Fibroblast of lung (primary cell): ENCODE measurements at places on chromosomes 12 and 14. TPM values are rescaled to one million over a fixed set of nuclear protein-coding genes. Genes with fewer than 3 reads are reported as not detected.

CIDEB gene
- 0.33 and 0.51 TPM in 2 replicates for total RNA-seq

DCN gene
- 586 and 902 TPM in 2 replicates for total RNA-seq

ASB8 gene
- 13.1 and 23.8 TPM in 2 replicates for total RNA-seq

ZDHHC22 gene
- total RNA-seq: not detected in 2 replicates

NPFF gene
- not detected in 2 replicates for total RNA-seq

LGALS3 gene
- total RNA-seq: 430 and 434 TPM in 2 replicates

SOCS2 gene
- 75.5 and 105 TPM in 2 replicates for total RNA-seq

TMPO gene
- 37.8 and 42.1 TPM in 2 replicates for total RNA-seq

VRTN gene
- total RNA-seq: not detected in 2 replicates

TMEM30B gene
- total RNA-seq: 0.51 and 0.83 TPM in 2 replicates

ACVRL1 gene
- 20.8 and 36.2 TPM in 2 replicates for total RNA-seq

KRR1 gene
- total RNA-seq: 36.5 and 46.9 TPM in 2 replicates

CLEC9A gene
- total RNA-seq: not detected in 2 replicates
